Nucleus accumbens (tissue), 56 donors: ENCODE measurements at places on chromosomes 2 and 18.

- no peak for DNase-seq
Measured at GRCh38 chr18:22817844-22818243, 115.3 kb upstream of the RBBP8 start.

DNA sequence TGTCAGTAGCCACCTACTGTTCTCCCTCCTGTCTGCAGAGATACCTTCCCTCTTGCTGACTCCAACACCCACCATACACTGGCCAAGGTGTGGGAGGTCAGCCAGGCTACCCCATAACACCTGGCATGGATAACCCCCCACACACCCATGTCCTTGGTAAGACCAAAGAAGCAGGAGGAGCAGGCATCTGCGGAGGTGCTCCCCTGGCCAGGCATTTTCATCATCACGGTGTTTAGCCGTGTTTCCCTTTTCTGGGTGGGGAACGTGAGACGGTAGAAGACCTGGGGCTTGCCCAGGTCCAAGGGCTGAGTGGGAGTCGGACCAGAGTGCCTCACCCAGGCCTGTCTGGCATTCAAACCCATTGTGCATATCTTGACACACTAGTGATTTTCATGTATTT, 150.3 kb downstream of the SMAD7 start:
- no peak for DNase-seq

DNA sequence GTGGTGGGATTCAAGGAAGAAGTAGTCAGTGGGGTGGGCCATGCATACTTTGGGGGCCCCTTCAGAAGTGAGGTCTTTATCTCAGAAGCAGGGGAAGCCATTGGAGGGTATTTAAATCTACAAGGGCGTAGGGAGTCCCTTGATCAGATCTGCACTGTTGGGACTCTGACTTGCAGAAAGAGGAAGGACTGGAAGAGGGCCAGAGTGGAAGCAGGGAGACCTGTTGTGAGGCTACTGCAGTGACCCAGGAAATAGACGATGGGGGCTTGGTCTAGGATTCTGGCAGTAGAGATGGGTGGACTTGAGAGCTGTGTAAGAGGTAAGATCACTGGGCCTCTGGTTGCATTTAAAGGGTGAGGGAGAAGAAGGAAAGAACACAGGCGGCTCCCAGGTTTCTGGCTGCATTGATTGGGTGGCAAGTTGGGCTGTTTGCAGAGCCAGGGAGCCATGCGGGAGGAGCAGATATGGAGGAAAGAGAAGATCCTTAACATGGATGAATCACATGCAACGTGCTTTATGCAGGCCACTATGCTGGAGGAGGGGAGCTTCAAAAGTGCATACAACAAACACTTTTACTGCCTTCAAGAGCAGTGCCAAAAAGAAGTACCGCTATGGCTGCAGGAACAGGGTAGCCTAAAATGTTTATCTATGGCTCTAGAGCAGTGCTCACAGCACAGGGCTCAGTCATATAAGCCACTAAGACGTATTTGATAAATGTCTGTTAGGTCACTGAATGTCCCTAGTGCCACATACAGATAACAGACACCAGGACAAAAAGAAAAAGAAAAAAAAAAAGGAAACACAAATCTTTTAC, 2.3 kb downstream of the SFXN5 start:
- no peak for DNase-seq

GRCh38 chr2:38095996-38096861, 20.3 kb upstream of the CYP1B1 start:
- DNase-seq = no peak

GRCh38 chr2:23055251-23055650, 329.7 kb upstream of the KLHL29 start:
- no peak for DNase-seq

DNA sequence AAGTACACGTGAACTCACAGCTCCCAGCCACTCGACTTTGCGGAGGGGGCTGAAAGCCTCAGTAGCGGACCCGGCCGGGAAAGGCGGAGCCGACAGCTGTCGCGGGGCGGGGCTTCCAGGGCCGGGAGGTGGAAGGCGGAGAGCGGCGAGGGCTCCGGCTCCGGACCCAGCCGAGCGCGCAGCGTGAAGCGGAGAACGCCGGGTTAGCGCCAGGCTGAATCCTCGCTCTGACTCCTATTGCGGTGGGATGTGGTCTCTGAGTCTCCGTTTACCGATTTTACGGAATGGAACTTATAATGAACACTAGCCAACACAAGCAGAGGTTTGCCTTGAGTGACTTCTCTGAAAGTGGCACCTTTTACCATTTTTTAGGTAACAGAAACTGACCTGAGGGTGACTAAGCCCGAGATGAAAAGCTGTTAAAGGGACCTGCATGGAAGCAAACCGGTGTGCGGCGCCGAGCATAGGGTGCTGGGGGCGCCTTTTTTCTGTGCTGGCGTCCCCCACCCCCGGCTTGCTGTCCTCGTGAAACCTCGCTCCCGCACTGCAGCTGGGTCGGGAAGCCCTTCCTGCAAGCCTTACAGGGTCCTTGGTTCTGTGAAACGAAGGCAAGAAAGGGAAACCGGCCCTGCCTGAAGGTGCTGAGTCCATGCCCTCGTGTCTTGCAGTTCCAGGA, 72.9 kb downstream of the EN1 start:
- no peak for DNase-seq

DNA sequence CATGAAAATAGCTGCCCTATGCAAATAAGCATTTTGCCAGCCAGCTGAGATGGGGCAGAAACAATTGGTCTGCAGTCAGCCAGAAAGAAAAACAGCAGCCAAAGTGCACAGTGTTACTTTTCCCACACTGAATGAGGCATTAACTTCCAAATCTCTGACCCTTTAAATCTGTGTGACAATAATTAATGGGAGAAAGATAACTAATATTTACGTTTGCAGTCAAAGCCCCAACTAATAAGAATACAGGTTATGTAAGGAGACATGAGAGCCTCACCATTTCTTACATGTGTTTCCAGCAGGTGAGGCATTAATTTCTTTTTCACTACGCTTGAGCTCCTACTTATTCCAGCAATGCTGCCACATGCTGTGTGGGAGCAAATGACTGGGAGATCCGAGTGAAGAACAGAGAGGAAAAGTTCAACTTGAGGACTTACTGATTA, 339.0 kb downstream of the SATB2 start:
- DNase-seq = no peak

DNA sequence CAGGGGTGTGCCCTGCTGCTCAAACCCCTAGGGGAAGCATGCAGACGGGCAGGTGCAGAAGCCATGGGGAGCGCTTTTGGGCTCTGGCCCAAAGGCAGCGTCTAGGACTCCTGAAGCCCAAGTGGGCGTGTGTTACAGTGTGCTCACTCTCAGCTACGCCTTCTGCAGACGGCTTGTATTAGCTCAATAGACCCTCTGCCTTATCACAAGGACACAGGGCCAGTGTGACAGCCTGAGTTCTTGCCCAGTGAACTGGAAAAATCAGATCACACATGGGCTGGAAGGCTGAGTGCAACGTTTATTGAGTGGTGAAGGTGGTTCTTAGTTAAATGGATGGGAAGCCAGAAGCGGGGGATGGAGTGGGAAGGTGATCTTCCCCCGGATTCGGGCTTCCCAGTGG, 210.9 kb downstream of the CDH20 start:
- no peak for DNase-seq

GRCh38 chr2:72130659-72131360, 16.9 kb downstream of the CYP26B1 start:
- no peak for DNase-seq

- DNase-seq = no peak
Measured at GRCh38 chr18:23337599-23338444, 115.3 kb upstream of the RIOK3 start.

DNA sequence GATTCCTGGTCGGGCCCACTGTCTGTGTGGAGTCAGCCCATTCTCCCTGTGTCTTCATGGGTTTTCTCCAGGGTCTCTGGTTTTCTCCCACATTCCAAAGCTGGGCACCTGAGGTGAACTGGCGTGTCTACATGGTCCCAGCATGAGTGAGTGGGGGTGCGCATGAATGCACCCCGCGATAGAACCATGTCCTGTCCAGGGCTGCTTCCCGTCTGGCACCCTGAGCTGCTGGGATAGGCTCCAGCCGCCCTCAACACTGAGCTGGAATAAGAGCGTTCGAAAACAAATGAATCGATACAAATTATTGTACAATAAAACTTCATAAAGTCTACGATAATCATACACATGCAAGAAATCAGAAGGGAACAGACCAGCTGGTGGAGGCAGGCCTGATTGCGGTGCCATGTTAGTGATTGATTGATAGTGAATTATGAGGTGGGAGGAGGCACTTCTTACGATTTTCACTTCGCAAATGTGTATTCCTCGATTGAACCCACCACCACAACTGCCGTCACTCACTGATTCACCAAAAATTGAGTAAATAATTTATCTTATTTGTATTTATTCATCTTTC, 186.6 kb downstream of the MGAT5 start:
- DNase-seq = no peak

- DNase-seq = no peak
Measured at GRCh38 chr2:220068846-220069245, 441.4 kb downstream of the SLC4A3 start.

DNA sequence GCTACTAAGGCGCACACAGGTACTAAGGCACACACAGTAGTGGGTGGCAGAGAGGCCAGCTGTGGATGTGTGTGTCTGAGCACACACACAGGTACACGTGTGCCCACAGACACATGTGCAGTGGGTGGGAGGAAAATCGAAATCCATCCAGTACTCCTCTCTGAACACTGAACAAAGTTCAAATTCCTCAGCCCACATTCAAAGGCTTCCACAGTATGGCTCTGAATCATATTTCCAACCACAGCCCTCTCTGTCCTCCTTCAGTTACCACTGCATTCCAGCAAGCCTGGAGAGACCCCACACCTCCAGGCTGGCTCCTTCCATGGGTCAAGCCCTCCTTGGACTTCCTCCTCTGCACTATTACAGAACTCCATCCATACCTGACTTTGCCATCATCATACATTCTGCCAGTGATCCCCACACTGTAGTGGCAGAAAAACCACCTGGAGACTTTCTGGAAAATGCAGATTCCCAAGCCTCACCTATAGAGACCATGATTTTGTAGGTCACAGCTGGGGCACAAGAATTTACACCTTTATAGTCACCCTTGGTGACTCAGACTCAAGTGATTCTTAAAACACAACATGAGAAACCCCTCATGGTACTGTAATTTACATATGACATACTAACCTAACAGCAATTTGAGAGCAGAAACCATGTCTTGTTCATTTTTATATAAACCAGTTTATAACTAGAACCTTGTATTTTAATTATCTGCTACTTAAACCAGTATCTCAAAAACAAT, 31.4 kb downstream of the EPG5 start:
- DNase-seq = no peak

DNA sequence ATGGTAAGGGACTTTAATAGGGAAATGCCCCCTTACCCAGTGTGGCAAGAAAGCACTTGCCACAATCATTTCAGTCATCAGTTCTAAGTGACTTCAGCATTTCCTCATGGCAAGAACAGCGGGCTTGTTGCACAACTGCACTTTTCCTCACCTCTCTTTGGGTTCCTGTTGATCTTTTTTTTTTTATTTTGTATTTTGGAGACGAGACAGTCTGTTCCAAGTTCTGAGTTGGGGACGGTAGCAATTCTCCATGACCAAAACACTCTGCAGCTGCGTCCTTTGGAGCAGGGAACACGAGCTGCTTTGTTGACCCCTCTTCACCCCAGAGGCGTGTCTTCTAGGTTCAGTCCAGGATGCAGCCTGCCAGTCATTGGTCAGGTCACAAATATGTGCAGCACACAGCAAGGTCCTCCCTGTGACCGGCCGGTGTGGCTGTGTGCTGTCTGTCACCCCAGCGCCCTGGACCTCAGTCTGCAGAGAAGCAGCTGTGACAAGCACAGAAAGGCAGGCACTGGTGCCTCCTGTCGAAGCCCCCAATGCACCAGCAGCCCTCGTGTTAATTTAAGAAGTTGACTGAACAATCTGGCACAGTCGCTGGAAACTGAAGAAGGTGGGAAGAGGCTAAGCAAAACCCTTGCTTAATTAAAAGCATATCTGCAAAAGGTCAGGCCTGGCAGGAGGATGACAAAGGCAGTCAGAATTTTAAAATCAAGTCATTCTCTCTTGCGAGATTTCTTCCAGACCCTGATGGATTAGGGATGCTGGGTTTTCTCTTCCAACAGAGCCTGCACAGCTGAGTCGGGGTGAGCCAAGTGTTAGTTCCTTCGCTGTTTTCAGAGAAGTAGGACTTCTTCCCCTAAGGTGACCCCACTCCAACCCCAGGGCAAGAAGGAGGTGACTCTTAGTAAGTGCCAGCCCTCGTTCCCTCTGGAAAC, 96.7 kb upstream of the COPS8 start:
- no peak for DNase-seq

GRCh38 chr2:72629062-72629461, 196.8 kb downstream of the EXOC6B start:
- DNase-seq = no peak

DNA sequence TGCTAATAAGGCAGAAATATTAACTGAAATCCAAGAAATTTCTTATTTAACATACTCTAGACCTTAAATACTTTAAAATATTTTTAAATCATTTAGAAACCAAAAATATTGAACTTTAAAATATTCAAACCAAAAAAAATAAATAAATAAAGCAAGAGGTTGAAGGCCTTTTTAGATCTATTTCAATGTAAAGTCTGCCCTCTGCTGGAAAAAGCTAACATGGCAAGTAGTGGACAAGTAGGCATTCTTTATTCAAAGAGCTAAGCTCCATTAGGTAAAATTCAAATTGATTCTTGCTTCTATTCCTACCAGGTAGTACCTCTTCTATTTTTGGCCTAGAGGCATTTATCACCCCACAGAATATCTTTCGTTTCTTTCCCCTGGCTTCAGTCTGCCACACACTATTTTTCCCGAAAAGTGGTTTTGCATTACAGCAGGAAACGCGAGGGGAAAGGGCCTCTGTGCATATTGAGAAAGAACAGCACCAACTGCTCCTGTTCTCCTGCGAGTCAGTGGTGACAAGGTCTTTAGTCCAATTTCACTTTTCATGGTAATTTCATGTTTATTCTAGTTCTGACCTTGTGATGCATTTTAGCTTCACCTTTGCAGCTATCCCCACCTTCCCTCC, 20.4 kb downstream of the IFIH1 start:
- no peak for DNase-seq

DNA sequence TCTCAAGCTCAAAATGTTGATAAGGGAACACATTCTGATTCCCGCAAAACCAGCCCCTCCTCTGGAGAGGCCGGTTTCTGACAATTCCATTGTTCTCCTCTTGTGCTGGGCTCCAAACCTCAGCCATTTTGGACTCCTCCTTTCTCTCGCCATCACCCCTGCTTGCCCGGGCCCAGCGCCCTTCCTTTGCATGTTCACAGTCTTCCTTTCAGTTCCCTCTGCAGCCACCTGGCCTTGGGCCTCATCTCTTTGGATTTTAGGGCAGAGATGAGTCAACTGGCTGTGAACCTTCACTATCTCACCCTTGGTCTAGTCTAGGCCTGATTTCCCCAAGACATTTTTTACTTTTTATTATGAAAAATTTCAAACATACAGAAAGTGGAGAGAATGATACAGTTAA, 155.9 kb upstream of the MAP3K20 start:
- no peak for DNase-seq

DNA sequence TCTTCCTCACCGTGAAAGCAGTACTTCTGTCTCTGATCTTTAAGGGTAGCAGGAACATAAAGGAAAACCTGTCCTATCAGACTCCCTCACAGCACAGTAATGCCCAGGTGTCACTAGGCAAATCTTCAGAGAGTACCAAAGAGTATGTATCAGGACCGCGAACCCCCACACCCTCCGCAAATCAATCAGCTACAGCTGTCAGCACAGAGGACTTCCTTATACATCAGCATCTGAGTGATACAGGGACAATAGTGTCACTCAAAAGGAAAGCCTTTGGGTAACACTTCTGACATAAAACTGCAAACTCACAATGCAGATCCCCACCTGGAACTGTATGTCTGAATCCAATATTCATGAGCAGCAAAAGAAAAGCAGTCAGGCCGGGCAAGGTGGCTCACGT, 2.6 kb downstream of the AFG3L2 start:
- no peak for DNase-seq
